ENCODE measurements at places on chromosomes 1 and 21.

DNA sequence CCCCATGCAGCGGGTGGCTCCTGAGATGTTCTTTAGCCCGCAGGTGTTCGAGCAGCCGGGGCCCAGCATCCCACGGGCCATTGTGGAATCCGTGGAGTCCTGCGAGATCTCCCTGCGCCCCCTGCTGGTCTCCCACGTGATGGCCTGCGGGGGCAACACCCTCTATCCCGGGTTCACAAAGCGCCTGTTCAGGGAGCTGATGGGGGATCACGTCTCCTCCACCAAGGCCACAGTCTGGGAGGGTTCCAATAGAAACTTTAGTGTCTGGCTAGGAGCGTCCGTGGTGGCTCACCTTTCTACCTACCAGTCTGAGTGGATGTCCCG lies 71.0 kb downstream of the ACTL8 start:
- DNase-seq: no peak

- DNase-seq: no peak
These were observed 139.2 kb downstream of the NTMT2 start for GRCh38 chr1:170284951-170285350.

DNA sequence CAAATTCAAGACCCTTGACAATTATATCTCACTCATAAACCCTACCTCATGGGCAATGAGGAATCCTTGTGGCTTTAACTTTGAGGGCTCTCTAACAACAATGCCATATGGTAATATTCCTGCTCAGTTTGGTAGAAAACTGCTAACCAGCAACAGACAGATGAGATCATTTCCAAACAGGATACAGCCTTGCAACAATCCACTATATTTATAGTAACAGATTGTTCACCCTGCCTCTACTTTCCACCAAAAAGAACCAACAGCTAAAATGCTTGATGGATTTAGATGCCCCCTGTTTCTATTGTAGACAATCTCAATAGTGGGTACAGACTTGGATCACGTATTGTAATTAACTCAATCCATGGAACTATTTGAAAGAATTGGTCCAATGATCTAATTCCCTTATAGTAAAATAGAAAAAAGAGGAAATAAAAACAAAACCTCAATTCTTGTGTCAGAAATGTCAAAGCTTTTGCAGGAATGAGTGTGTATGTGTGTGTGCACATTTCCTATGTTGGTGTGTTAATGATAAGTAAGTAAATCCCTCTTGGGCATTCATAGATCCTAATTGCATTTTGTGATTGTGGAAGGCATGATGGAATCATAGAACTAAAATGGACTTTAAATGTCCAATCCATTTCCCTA lies 100.0 kb upstream of the EDEM3 start:
- DNase-seq: no peak

GRCh38 chr1:93678491-93678890 lies 3.1 kb downstream of the BCAR3 start:
- DNase-seq: no peak

- DNase-seq: peak; percentile 75
These were observed 64.0 kb downstream of the SLC19A1 start for GRCh38 chr21:45478115-45478801.

DNA sequence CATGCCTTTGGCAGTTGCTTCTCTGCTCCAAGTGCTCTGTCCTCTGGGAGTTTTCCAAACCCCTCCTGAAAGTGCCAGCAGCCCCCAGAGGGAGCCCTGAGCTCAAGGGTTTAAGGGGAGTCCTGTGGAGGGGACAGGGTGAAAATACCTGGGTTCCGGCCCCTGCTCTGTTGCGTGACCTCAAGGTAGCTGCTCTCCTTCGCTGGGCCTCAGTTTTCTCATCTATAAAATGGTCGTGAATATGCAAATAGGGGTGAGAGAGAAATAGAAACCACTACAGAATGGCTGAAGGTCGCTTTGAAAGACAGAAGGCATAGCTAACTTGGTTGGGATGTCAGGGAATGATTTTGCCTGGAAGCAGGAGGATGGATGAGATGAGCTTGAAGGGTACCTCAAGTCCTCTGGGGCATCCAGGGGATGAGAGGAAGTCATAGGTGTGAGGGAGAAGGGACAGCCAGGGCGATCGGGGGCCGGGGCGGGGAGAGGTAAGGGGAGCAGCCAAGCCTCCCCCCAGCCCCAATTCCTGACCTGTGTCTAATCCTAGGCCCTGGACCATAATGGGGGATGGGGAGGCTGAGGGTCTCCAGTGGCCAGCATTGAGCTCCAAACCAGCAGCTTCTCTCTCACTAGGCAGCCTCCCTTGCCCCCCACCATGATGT lies 12.4 kb downstream of the IFFO2 start:
- no peak for DNase-seq

GRCh38 chr1:247435030-247435758 lies 19.2 kb downstream of the NLRP3 start:
- DNase-seq: no peak

- DNase-seq: no peak
These were observed 64.4 kb upstream of the TIAM1 start for GRCh38 chr21:31408301-31409088.

DNA sequence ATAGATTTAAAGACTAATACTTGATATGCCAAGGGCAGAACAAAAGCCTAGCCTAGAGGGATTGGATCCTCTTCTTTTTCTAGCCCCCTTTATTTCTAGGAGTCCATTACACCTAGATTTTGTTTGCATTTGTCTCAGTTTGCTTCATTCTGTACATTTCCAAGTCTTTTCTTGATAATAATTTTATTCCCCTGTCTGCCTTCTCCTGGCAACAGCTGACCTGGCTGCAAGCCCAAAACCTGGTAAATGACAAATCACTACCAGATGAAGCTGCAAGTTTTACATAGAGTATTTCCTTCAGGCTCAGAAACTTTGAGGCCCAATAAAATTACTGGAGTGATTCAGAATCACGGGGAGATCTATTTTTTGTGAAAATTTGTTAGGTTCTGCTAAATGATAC lies 36.5 kb upstream of the LHX8 start:
- DNase-seq: no peak

DNA sequence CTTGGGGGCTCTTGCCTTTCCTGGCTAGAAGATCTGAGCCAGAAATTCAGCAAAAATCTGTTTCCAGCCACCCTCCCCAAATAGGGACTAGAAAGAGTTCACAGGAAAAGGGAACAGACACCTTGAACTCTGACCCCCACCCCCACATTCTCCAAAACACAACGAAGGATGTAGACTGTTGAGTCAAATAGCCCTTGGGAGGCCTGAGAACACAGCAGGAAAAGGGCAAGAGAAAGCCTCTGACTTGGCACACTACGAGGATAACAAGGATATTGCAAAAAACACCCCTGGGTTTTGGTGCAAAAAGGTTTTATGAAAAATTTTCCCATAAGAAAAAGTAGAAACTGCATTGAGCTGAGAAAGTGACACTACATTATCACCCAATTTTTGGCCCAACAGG lies 1.9 kb upstream of the YRDC start:
- no peak for DNase-seq

DNA sequence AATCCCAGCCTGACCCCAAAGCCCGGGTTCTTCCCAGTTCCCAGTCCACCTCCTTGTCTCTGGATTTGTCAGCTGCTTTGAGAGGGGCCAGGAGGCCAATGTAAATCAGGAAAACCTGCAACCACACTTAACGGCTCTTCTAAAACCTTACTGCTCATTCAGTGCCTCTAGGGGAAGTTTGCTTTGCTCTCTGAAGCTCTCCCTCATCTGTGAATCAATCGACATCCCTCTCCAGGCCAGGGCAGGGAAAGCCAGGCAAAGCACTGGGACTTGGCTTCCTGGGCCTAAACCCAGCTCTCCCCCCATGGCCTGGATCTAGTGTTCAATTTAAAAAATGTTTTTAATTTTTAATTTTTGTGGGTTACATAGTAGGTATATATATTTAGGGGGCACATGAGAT lies 9.3 kb downstream of the NKAIN1 start:
- no peak for DNase-seq

- no peak for DNase-seq
These were observed 640.2 kb downstream of the PTPRC start for GRCh38 chr1:199279067-199279466.

DNA sequence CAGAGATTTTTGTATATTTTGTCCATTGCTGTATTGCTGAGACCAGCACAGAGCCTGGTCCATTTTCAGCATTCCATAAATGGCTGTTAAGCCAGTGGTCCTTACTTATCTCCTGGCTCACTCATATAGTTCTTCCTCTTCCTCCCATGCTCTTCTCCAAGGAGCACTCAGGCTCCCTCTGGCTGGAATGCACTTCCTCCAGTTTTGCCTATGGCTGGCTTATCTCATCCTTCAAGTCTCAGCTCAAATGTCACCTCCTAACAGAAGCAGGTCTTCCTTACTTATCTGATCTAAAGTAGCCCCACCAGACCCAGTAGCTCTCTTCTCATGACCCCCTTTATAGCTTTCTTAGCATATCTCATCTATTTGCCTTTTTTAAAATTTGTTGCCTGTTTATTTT lies 146.9 kb downstream of the SLC30A10 start:
- DNase-seq: no peak

DNA sequence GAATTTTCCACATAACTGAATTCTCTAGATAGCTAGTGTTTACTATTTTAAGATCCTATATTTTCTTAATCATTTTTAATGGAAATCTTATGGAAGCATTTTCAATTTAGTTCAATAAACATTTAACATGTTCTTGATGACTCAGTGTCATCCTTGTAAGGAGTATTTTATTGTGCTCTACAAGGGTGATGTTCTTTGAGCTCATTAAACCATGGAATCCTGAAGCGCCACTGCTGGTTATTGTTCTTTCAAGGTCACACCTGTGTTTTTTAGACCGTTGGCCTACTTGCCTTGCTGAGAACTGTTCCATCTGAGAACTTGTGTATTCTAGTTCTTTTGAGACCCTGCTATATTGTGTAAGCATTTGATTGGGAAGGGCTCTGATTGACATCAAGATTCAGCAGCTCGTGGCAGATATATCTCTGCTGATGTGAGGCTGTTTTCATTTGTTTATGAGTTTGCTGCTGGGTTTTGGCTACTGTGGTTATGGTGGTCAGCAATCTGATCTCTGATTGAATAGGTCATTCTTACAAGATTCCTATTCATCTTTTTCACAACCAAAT lies 132.0 kb downstream of the GIPC2 start:
- no peak for DNase-seq

DNA sequence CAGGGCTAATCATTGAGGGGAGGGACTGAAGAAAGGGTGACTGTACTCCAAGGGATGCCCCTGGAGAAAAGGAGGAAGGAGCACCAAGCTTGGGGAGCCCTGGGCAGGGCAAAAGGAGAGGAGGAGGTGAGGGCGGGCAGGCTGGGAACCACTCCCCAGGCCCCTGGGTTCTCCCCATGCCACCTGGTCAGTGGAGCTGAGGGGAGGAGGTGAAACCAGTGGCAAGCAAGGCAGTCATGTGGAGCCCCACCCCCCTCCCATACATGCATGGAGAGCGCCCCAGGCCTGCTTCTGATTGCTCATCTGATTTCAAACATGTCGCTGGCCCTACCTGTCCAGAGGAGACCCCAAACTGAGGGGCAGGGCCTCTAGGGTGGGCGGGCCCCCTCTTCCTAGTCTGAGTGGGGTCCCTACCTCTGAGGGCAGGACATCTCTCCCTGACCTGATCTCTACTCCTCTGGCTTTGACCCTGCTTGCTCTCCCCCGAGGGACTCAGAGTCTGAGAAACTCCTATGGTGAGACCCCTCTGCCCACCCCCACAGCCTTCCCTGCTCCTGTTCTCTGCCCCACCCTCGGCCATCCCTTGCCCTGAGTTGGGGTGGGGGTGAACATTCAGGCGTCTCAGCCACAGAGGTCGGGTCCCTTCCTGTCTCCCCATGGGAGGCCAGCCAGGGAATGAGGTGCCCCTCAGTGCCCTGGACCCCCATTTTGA lies 18.6 kb downstream of the INSRR start:
- no peak for DNase-seq

- DNase-seq: no peak
These were observed 70.4 kb upstream of the LYST start for GRCh38 chr1:235937123-235937522.

GRCh38 chr1:81330111-81330510 lies 470.6 kb upstream of the ADGRL2 start:
- no peak for DNase-seq

- no peak for DNase-seq
These were observed 110.8 kb upstream of the ZBTB40 start for GRCh38 chr1:22340873-22341272.

- DNase-seq: no peak
These were observed 201.6 kb upstream of the KCNK2 start for GRCh38 chr1:214880956-214881355.

DNA sequence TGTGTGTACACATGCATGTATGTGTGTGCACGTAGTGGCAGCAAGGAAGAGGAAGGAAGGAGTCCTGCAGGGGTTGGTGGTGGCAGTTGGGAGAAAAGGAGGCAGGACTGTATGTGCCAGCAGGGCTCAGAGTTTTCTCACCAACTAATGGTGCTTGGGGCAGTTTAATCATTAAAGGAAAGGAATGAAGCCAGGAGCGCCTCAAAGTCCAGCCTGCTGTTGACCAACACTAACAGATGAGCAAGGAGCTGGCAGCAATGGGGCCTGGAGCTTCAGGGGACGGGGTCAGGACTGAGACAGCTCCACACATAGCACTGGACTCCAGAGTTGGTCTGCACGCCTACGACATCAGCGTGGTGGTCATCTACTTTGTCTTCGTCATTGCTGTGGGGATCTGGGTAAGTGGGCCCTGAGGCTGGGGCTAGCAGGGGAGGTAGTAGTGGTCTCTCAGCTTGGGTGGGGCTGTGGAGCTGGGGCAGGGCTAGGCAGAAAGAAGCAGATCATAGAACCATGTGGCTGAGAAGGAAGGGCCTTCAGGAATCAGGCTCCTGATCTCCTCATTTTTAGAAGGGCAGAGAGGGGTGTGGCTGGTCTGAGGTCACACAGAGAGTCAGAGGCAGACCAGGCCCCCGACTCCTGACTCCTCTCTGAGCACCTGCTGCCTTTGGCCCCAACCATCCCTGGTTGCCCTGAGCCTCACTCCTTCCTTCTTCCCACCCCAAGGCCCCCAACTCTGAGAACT lies at the start of gene SLC5A9:
Gene SLC5A9 (plus strand): TSS at position 216 of the 742 bp plus-strand sequence. CDS start 21 bp downstream, at position 237.
- no peak for DNase-seq

- no peak for DNase-seq
These were observed 75.3 kb downstream of the FOXJ3 start for GRCh38 chr1:42259739-42260064.

DNA sequence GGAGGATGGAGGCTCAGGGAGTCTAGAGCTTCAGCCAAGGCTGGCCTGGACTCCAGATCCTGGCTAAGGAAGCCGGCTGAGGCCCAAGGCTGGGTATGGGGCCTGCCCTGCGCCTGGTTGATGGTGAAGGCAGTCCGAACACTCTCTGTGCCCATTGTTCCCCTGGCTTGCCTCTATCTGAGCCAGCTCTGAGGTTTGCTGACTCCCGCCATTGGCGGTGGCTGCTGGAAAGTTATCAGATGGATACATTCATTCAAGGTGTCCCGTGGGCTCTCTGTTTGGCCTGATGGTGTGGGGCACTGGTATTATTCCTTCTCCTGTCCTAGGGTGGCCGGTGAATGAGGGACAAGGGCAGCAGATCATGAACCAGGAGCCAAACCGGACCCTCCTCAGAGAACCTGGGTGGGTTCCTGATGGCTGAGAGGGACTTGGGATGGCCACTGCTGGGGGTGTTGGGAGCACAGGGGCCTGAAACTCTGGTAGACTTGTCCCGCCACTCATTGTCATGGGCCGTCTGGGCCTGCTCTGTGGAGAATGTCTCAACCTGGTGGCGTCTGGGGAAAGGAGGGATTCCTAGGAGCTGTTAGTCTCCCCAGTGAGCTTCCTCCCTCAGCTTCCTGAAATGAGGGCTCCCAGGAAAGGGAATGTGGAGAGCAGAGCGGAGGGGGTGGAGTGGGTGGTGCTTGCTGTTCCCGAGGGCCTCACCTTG lies 22.2 kb downstream of the SLC26A9 start:
- DNase-seq: no peak

All from ovary (tissue), 10 donors.